Activated CD8-positive, alpha-beta memory T cell treated with anti-CD3 and anti-CD28 coated beads for 4 hours (primary cell): ENCODE measurements at places on chromosomes 4 and X.

DNA sequence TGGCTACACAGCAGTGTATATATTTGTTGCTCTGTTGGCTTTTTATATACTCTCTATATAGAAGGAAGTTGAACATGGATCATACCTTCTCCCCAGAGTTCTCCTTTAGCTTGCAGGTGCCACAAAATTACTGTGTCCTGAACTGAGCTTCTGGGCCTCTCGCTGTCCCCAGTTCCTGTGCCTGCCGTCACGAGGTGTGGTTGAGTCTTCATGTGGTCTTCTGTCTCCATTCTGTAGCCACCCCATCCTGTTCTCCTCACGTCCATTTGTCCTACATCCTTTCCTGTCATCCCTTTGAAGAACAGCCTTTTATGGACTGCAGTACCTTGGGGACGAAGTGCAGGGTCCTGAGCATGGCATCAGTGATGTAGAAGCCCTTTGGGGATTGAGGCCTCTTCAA is 14.5 kb downstream of the TMEM131L start:
- no peak for DNase-seq

DNA sequence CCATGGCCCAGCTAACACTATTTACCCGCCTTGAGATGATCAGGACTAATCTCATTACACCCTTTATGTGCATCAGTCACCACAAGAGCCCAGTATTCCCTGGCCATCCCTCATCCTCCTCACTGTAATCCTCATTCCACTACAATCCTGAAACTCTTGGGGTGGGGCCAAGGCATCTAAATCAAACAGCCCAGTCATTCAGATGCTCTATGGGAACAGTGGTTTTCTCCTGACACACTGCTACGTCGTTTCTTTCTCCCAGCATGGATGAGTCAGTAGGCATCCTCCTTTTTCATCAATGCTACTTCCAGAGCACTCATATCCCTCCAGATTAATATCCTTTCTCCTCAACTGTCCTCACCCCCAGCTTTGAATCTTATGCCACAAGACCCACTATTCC is 5.6 kb downstream of the SDAD1 start:
- no peak for DNase-seq

- DNase-seq, result no peak
Measured at GRCh38 chr4:124262211-124263179, 450.0 kb downstream of the ANKRD50 start.

- DNase-seq, result no peak
Measured at GRCh38 chr4:10734697-10735096, 50.1 kb upstream of the CLNK start.

DNA sequence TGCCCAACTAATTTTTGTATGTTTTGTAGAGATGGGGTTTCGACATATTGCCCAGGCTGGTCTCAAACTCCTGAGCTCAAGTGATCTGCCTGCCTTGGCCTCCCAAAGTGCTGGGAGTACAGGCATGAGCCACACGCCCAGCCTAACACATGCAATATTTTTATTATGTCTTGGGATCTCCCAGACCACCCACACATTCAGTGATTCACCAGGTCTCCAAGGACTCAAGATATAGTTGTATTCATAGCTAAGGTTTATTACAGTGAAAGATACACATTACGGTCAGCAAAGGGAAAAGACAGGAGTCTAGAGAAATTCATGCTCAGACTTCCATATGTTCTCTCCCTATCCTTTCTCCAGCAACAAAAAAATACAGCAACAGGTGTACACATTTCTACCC is 25.5 kb upstream of the FAM120C start:
- DNase-seq, result no peak

- no peak for DNase-seq
Measured at GRCh38 chr4:71472946-71473345, 134.1 kb downstream of the SLC4A4 start.

DNA sequence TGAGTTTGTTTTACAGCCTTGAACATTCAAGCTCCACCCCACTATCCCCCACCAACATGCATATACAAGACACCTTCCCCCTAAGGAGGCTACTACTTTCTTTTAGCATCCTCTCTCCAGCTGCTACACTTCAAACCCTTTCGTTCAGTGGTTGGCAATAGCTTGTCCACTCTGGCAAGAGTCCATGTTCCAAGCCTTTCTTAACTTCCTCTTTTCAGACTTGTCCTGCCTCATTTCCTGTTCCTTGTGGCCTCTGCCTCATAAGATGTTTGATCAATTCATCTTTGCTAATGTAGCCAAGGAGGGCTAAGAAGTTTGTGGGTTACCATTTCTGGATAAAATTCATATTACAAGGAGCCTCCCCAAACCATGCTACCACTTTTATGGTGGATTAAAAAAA is 20.8 kb upstream of the ZCCHC12 start:
- no peak for DNase-seq

- DNase-seq, result no peak
Measured at GRCh38 chr4:53307819-53308780, 57.8 kb downstream of the SCFD2 start.

DNA sequence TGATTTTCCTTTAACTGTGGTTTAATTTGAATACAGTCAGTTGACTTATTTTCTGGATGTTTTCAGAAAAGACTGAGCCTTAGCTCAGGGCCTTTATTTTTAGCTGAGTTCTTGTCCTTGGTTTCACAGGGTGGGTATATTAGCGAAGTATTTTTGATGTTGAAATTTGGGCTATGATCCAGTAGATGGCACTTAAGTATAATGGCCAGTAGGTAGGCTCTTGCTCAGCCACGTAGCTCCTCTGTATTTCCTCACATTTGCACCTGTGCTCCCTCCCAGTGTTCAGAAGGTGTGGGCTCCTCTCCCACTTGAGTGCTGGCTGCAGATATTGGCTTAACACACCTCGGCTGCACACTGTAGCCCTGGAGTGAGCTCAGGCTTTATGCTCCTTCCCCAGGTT is 549.9 kb upstream of the AMOT start:
- DNase-seq, result no peak

DNA sequence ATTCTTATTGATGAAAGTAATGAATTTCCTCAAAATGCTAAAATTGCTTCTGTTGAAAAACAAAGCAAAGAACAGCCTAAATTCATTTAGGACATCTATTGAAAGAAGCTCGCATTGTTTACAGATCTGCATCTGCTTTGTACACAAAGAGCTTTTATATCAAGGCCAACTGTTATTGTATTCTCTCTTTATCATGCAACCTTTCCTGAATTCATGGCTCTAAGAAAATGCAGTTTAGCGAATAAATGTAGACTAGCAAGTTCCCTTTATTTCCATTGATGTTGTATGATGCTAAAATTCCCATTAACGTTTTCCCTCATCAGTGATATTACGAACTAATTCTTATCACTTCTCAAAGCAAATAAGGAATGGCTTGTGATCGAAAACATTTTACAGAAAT is 446.3 kb downstream of the MID1IP1 start:
- DNase-seq, result no peak

GRCh38 chr4:116953947-116954346 is 131.4 kb downstream of the TRAM1L1 start:
- no peak for DNase-seq

GRCh38 chrX:48785186-48785539 is 1.2 kb upstream of the GATA1 start:
- DNase-seq, result no peak

DNA sequence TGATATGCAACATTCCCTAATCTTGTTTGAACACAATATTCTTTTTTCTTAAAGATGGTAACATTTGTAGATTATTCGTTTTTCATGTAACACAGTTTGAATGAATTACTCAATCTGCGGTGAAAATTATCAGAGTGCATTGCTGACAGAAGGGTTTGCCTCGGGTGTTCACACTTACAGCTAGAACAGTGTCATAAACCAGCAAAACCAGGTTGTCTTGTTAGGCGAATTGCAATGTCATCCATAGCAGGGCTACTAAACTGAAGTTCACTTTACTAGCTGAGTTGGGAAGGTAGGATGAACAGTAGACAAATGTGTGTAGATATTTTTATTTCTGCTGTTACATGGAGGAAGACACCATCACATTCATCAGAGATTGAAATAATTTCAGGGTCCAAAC is 98.9 kb downstream of the SLC39A8 start:
- DNase-seq, result no peak

DNA sequence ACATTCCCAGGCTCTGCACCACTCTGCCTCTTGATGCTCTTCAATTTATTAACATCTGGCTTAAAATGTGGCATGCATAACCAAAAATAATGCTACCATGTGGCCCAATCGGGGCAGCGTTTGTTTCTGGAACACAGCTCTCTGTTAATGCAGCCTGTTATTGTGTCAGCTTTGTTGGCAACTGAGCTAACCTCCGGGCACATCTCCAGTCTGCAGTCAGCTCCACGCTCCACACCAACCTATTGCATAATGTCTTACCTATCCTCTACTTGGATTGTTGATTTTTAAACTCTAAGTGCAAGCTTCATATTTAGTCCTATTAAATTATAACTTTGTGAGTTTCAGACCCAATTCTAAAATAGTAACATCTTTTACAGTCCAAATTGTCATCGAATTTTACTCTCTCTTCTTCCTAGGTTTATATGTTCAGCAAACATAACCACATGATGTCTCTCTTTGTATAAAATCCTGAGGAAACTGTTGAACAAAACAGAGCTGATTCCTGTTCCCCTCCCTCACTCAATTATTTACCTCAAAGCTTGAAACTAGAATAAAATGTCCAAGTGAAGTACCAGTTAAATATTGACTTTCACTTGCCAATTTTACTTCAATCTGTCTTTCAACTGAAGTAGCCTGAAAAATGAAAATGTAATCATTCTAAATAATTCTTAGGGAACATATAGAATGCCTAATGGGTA is 92.2 kb upstream of the RAPGEF2 start:
- DNase-seq, result no peak

DNA sequence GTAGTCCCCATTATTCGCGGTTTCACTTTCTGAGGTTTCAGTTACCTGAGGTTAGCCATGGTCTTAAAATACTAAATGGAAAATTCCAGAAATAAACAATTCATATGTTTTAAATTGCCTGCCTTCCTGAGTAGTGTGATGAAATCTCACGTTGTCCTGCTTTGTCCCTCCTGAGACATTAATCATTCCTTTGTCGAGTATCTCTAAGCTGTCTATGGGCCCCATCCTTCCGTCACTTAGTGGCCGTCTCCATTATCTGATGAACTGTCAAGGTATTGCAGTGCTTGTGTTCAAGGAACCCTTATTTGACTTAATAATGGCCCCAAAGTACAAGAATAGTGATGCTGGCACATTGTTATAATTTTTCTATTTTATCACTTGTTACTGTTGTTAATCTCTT is 94.8 kb downstream of the ADGRL3 start:
- no peak for DNase-seq

- no peak for DNase-seq
Measured at GRCh38 chrX:107902721-107903120, 77.1 kb downstream of the MID2 start.

DNA sequence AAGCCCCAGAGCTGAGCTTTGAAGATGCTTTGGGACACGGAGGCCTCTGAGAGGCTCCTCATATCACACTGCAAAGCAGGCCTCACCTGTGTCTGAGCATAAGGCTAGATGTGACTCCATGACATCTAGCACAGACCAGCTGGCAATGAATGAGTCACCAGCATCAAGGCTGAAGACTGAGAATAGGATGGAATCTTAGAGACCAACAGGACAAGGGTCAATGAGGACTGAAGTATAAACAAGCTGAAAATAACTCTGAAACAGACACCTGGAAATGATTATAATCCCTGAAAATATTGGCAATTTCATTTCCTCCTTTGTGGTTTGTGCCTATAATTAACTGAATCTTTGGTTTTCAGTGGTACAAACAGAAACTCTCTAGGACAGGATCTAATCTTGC is 87.1 kb upstream of the PRPS1 start:
- no peak for DNase-seq

DNA sequence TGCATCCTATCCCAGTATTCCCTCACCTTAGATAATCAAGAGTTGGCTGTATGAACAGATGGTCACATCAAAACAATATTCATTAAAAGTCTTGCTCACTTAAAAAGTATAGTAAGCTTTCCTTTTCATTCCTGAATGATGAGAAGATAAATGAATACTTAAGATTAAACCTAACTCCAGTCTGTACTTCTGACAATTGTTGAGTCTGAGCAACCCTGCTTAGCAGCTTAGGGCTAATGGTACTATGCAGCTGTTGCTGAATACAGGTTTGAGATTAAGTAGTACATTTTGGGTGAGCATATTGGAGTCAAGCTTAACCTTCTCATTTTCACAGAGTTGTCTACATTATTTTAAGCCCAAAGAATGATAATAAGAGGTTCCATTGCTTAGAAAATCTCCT is 121.7 kb upstream of the ETNPPL start:
- DNase-seq, result no peak

GRCh38 chr4:111985426-111985825 is 159.8 kb upstream of the FAM241A start:
- DNase-seq, result no peak

- no peak for DNase-seq
Measured at GRCh38 chr4:44351069-44351468, 97.5 kb downstream of the KCTD8 start.

DNA sequence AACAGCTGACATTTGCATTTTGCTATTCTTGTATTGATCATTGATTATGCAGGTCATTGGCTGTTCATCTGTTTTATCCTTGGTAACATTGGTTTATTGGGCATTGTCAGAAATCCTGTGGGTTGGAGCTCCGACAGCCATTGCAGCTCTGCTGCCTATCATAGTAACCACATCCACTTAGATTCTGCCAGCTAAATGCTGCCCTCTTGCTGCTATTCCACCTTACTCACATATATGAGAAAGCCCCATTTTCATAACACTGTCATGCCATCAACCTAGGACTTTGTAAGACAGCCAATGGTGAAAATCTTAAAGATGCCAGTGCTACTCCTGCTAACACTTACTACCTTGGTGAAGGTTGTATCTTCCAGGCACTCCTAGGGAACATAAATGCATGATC is 187.3 kb upstream of the CXCL13 start:
- DNase-seq, result no peak

- no peak for DNase-seq
Measured at GRCh38 chrX:53262918-53263394, 18.4 kb downstream of the IQSEC2 start.

GRCh38 chr4:95289028-95289634 is 259.6 kb downstream of the UNC5C start:
- DNase-seq, result no peak

DNA sequence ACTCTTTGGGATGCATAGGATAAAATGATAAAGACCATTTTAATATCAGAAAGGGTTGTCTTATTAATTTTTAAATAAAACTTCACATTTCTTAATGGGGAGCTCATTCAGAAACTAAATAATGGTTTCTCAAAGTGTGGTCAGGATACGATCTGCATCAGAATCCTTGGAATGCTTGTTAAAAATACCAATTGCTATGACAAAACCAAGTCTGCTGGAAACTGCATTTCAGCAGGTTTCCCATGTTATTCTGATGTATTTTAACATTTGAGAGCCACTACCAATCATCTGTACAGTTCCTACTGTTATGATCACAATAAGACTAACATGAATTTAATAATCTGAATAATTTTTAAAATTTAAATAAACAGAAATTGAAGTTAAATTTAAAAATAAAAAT is 115.1 kb downstream of the SOWAHB start:
- DNase-seq, result no peak

GRCh38 chr4:16117164-16117563 is 33.3 kb upstream of the PROM1 start:
- no peak for DNase-seq
